CD4-positive, alpha-beta T cell treated with Interleukin-6 at 100 ng/mL for 8 hours (primary cell): ENCODE measurements at places on chromosomes 5 and 9.

DNA sequence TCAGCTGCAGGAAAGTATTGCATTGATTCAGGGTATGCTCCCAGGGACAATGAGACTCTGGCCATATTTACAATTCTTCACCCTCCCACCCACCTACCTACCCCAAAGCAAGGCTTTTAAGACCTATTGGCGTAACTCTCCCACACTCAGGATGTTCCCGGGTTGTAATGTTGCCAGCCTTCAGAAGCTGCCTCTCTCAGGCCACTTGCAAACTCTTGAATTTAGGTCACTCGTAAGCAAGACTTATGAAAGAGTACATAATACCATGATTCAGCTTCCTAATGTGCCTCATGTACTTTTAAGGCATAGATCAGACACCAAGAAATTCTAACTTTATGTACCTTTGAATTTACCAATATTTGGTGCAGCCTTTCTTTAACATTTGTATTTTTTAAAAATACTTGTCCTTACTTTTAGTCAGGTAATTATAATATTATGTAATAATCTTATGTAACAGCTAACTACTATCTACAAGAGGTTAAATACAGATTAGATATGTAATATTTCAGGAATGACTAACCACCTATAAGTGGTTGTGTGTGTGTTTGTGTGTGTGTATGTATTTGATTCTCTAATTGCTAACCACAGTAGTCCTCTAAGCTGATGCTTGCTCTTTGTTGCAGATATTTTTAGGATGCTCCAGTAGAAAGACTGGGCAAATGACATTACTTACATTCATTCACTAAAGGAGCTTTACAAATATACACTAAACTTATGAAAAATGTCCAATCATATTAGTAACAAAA is 630.5 kb upstream of the MEF2C start:
- no peak for DNase-seq

DNA sequence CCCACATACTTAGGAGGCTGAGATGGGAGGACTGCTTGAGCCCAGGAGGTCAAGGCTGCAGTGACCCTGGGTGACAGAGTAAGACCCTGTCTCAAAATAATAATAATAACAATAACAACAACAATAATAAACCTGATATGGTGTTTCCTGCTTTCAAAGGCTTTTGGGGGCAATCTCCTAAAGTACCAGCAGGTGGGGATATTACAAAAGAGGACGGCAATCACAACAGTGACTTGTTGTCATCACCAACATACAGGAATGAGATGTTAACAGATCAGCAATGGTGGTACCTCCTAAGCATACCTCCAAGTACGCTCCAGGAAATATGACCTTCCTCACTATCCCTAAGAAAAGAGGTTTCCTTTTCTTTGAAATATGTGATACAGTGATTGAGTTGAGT is 91.1 kb upstream of the RNF180 start:
- no peak for DNase-seq

DNA sequence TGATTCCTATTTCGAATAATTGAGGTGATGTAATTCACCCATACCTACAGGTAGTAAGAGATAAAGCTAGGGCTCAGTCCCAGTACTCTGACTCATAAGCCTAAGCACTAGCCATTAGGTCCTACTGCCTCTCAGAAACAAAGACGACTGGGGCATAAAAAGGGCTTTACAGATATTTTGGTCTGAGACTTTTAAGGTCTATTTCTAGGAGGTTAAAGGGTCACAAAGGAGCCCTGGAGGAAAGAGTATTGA is 69.8 kb downstream of the SGCD start:
- DNase-seq: no peak

DNA sequence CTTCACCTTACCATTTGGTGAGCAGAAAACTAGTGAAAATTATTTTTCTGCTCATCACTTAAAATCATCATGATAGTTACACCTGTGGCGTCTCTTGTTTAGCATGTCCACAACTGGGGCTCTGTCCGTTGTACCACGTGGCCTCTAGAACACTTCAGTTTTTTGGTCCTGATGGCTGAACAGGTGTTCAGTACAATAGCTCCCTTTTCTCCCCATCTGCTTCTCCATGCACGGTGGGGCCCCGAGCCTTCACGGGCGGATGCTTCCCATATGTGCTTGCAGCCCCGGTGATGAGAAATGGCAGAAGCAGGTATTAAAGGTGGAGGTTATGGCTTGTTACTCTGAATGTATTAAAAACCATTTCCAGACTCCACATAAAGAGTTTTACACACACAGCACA is 304.1 kb downstream of the CWC27 start:
- DNase-seq: no peak
